ENCODE measurements at places on chromosomes 1 and 21.

GRCh38 chr1:232142403-232143314 is 487.3 kb downstream of the SIPA1L2 start:
- no peaks in the 10 kb centered on the region for H3K4me1 ChIP-seq
- no peak for DNase-seq
- no peak overlapping the region for H3K4me3 ChIP-seq
- H3K36me3 ChIP-seq, result no peaks in the 10 kb centered on the region
- no peak overlapping the region for H3K27ac ChIP-seq

GRCh38 chr1:210535761-210536160 is 207.1 kb downstream of the HHAT start:
- no peak overlapping the region for H3K27ac ChIP-seq
- H3K4me3 ChIP-seq, result no peak overlapping the region
- H3K36me3 ChIP-seq, result no peaks in the 10 kb centered on the region
- H3K4me1 ChIP-seq, result no peaks in the 10 kb centered on the region
- H3K27me3 ChIP-seq, result no peaks in the 10 kb centered on the region
- no peak for DNase-seq

GRCh38 chr21:15437883-15438282 is 291.9 kb upstream of the USP25 start:
- H3K36me3 ChIP-seq, result no peaks in the 10 kb centered on the region
- H3K27me3 ChIP-seq, result no peaks in the 10 kb centered on the region
- H3K27ac ChIP-seq, result peak overlapping the region; percentile 65
- H3K4me1 ChIP-seq, result peaks cover 33% of the 10 kb centered on the region

- no peaks in the 10 kb centered on the region for H3K27me3 ChIP-seq
- H3K36me3 ChIP-seq, result peaks cover 47% of the 10 kb centered on the region
- peak overlapping the region; percentile 63 for H3K4me3 ChIP-seq
- DNase-seq, result peak; percentile 72
Observed at GRCh38 chr1:27891196-27891889, 19.0 kb downstream of the THEMIS2 start.

DNA sequence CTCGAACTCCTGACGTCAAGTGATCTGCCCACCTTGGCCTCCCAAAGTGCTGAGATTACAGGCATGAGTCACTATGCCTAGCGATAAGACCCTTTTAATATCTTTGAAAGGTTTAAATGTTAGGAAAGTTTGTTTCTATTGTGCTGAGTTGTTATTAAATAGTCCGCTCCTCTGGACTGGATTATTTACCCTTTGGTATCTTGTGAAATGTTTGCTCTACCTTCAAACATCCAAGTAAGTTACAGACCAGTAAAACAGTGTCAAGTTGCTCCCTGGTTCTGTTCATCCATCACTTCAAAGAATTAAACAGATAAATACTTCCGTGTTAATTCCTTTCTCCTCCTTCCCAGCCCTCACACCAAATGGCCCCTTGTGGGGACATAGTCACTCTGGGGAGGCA is 44.8 kb downstream of the CASQ2 start:
- no peak overlapping the region for H3K27ac ChIP-seq
- DNase-seq, result no peak
- no peaks in the 10 kb centered on the region for H3K4me1 ChIP-seq
- H3K4me3 ChIP-seq, result no peak overlapping the region
- no peaks in the 10 kb centered on the region for H3K27me3 ChIP-seq
- H3K36me3 ChIP-seq, result no peaks in the 10 kb centered on the region

DNA sequence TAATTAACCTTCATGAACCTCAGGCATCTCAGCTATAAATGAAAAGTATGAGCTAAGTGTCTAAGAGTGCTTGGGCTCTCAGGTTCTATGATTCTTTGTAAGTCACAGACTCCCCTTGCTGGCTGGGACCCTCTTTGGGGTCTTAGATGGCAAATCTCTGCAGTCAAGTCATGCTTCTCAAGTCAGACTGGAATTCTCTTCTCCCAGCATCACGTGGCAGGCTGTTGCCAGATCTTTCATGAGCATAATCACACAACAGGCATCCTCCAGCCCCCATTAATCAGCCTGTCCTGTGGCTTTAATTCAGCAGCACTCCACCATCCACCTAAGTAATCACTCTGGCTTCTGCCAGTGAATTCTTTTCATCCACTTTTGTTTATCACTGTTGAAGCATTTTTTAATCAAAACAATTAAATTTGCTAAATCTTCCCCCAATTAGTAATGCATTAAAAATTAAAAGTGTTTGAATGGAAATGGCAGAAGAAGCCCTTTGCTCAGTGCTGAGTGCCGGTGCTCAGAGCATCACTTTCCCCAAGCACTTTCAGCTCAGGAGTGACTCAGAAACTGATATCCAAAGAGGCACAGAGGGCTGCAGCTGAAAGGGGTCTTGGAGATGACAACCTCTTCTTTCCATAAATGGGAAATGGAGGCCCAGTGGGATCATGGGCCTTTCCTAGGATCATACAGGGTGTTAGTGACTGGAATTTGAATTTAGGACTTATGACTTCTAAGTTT is 50.2 kb downstream of the C8A start:
- H3K36me3 ChIP-seq, result no peaks in the 10 kb centered on the region
- H3K4me3 ChIP-seq, result no peak overlapping the region
- H3K4me1 ChIP-seq, result no peaks in the 10 kb centered on the region
- no peak overlapping the region for H3K27ac ChIP-seq
- H3K27me3 ChIP-seq, result no peaks in the 10 kb centered on the region
- no peak for DNase-seq

- H3K27me3 ChIP-seq, result peaks cover 58% of the 10 kb centered on the region
- no peak overlapping the region for H3K4me3 ChIP-seq
- DNase-seq, result no peak
- H3K36me3 ChIP-seq, result no peaks in the 10 kb centered on the region
Observed at GRCh38 chr1:16128338-16128741, 27.5 kb downstream of the EPHA2 start.

DNA sequence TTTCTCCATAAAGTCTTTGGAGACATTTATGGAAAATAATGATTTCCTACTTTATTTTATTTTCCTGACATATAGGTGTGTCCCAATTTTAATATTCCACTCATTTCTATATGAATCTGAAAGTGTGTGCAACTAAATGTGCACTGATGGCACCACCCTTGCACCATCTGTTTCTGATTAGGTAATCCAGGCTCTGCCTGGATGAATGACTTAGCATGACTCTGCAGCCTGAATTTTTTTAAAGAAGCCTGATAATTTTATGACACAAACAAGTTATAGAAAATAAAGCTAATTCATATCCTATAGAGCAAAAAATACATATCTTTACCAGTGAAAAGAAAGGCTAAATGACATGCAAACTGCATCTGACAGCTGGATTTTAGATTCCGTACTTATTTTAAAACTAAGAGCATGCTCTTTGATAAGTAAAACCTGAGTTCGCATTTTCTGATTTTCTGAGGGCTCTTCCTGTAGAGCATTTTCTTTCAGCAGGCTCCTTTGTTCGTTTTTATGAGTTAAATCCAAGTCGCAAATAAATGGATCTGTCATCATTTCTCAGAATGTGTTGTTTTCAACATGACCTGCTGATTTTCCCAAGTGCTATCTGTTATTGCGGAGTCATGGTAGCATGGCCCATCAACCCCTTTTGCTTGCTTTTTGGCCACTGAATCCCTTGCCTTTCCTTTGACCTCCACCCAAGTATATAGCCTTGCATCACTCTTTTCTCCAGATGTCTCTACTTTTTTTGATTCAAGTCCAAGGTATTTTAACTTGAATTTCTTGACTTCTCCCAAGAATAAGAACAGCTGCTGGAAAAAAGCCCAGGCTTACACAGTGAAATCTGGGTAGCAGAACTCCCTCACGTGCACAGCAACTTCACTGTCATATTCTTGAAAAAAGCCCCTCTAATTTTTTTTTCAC is 52.8 kb upstream of the LYPLAL1 start:
- no peak for DNase-seq
- H3K36me3 ChIP-seq, result no peaks in the 10 kb centered on the region
- no peaks in the 10 kb centered on the region for H3K27me3 ChIP-seq
- H3K27ac ChIP-seq, result no peak overlapping the region
- peaks cover 6% of the 10 kb centered on the region for H3K4me1 ChIP-seq
- no peak overlapping the region for H3K4me3 ChIP-seq

GRCh38 chr1:182192215-182192614 is 130.7 kb upstream of the ZNF648 start:
- H3K4me1 ChIP-seq, result no peaks in the 10 kb centered on the region
- peaks cover 17% of the 10 kb centered on the region for H3K27me3 ChIP-seq
- no peak overlapping the region for H3K27ac ChIP-seq
- H3K36me3 ChIP-seq, result no peaks in the 10 kb centered on the region

DNA sequence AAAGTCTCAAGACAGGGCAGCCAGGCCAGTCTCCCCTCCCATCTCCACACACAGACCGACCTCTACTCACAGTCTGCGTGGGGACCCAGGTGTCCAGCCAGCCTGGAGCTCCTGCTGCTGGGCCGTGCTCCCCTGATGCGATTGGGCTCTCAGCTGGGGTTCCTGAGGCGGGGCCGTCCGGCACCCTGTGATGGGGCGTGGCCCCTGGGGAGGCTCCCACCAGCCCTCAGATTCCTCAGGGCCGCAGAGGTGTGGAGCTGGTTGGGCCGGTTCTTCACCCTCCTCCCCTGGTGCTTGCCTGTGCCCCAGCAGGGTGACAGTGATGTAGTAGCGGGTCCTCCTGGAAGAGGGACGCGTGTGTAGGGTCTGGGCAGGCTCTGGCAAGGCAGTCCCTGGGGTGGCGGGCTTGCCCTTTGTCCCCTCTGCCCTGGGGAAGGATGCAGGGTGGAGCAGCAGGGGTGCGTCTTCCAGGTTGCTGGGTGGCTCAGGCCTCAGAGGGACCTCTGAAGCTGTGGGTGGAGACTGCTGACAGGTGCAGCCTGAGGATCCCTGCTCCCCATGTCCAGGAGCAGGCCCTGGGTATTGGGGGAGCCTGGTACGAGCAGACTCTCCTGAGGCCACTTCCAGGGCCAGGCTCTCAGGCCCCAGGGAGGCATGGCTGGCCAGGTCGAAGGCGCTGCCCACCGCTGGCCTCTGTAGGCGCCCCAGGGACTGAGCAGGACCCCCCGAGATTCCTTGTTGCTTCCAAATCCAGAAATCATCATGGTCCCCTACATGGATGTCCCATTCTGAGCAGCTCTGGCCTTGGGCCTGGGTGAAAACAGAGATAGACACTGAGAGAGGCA is at the start of gene CRYBG2:
Gene CRYBG2, minus strand, starts transcription at position 155 of the 845 bp plus-strand sequence. CDS start 7,473 bp downstream, outside the sequence.
- no peak for DNase-seq
- no peaks in the 10 kb centered on the region for H3K36me3 ChIP-seq
- H3K27me3 ChIP-seq, result peaks cover 16% of the 10 kb centered on the region

GRCh38 chr1:114468710-114469468 is 42.1 kb downstream of the TRIM33 start:
- DNase-seq, result no peak
- H3K27ac ChIP-seq, result no peak overlapping the region
- no peak overlapping the region for H3K4me3 ChIP-seq
- H3K4me1 ChIP-seq, result peaks cover 71% of the 10 kb centered on the region
- H3K36me3 ChIP-seq, result peaks cover 26% of the 10 kb centered on the region
- H3K27me3 ChIP-seq, result no peaks in the 10 kb centered on the region

- H3K36me3 ChIP-seq, result peaks cover 7% of the 10 kb centered on the region
- H3K27me3 ChIP-seq, result peaks cover 35% of the 10 kb centered on the region
- H3K4me3 ChIP-seq, result no peak overlapping the region
- no peak for DNase-seq
- H3K4me1 ChIP-seq, result no peaks in the 10 kb centered on the region
Observed at GRCh38 chr1:153245466-153245865, 14.0 kb upstream of the LORICRIN start.

DNA sequence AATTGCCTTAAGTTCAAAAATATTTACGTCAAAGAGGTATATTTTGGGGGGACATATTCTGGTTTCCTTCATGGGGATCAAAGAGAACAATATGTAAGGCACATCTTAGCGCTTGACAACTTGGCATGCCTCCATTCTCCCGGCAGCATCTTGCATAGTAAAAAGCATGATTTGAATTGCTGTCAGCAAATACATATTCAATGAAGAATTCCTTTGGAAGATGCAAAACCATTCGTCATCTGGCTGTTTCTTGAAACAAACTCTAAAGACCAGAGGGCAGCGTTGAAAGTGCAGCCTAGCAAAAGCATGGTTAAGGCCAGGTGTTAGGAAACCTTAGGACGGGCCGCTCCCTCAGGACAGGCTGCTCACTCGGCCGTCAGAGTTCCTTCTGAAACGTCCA is 3.4 kb upstream of the PIK3CD start:
- no peaks in the 10 kb centered on the region for H3K27me3 ChIP-seq
- peaks cover 69% of the 10 kb centered on the region for H3K4me1 ChIP-seq

- no peaks in the 10 kb centered on the region for H3K27me3 ChIP-seq
- DNase-seq, result no peak
- no peak overlapping the region for H3K27ac ChIP-seq
- H3K4me1 ChIP-seq, result peaks cover 22% of the 10 kb centered on the region
Observed at GRCh38 chr1:178418284-178418955, 78.3 kb downstream of the CLEC20A start.

- H3K27me3 ChIP-seq, result peaks cover 20% of the 10 kb centered on the region
- H3K4me3 ChIP-seq, result no peak overlapping the region
- no peaks in the 10 kb centered on the region for H3K36me3 ChIP-seq
- DNase-seq, result no peak
- H3K27ac ChIP-seq, result no peak overlapping the region
Observed at GRCh38 chr1:62882201-62883104, 98.5 kb downstream of the ATG4C start.

GRCh38 chr1:200975458-200975857 is 48.1 kb downstream of the KIF21B start:
- H3K36me3 ChIP-seq, result peaks cover 30% of the 10 kb centered on the region
- H3K27me3 ChIP-seq, result no peaks in the 10 kb centered on the region
- H3K4me3 ChIP-seq, result no peak overlapping the region
- peaks cover 7% of the 10 kb centered on the region for H3K4me1 ChIP-seq
- peak overlapping the region; percentile 68 for H3K27ac ChIP-seq
- DNase-seq, result no peak

GRCh38 chr1:13896932-13897331 is 196.9 kb downstream of the PRDM2 start:
- no peaks in the 10 kb centered on the region for H3K36me3 ChIP-seq
- H3K4me1 ChIP-seq, result peaks cover 6% of the 10 kb centered on the region
- H3K27ac ChIP-seq, result no peak overlapping the region
- no peak for DNase-seq
- no peak overlapping the region for H3K4me3 ChIP-seq
- peaks cover 39% of the 10 kb centered on the region for H3K27me3 ChIP-seq

- peaks cover 6% of the 10 kb centered on the region for H3K27me3 ChIP-seq
- no peak overlapping the region for H3K27ac ChIP-seq
- no peak for DNase-seq
- no peaks in the 10 kb centered on the region for H3K36me3 ChIP-seq
- H3K4me1 ChIP-seq, result peaks cover 3% of the 10 kb centered on the region
Observed at GRCh38 chr1:227902641-227902990, 45.1 kb downstream of the WNT9A start.

DNA sequence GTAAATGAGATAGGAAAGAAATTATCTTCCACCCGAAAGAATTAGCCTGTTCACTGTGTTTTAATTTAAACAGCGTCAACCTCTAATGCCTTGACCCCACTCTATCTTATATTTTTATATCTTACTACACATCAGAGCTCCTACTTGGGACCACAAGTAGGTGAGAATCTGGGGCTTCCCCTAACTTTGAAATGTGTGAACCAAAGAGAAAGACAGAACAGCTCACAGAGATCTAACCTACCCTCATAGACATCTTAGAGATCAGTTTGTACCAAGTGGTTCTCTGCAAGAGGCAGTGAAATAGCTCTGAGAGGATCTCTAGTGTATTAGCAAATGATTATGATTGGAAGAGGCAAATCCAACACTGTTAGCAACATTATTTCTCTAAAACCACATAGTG is 31.0 kb upstream of the IFI16 start:
- H3K4me1 ChIP-seq, result no peaks in the 10 kb centered on the region
- DNase-seq, result no peak
- H3K27me3 ChIP-seq, result peaks cover 3% of the 10 kb centered on the region
- peaks cover 4% of the 10 kb centered on the region for H3K36me3 ChIP-seq

GRCh38 chr1:180489976-180490375 is 12.4 kb downstream of the ACBD6 start:
- H3K4me3 ChIP-seq, result no peak overlapping the region
